ENCODE measurements at places on chromosomes 5 and 9.

DNA sequence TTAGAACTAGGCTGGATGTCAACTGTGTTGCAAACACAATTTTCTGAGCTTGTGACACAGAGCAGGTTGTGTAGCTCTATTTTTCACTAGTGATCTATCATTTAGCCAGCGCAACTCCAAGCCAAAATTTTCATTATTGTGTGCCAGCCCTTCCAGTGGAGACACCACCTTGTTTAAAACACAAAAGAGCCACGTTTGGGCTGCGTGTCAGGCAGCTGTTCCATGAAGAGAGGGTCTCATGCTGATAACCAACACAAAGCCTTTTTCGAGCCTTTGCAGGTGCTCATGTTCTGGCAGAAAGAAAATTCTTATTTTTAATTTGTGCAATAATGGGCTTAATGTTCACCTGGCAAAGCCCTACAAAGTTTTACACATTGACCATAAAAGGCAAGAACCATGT lies 237.6 kb upstream of the RGMB start:
- no peak for DNase-seq

GRCh38 chr9:111362526-111362925 lies 32.5 kb upstream of the OR2K2 start:
- no peak for DNase-seq

GRCh38 chr9:72917892-72918509 lies 34.9 kb downstream of the ALDH1A1 start:
- DNase-seq, result no peak

GRCh38 chr5:108264533-108264932 lies 117.4 kb downstream of the FBXL17 start:
- no peak for DNase-seq

DNA sequence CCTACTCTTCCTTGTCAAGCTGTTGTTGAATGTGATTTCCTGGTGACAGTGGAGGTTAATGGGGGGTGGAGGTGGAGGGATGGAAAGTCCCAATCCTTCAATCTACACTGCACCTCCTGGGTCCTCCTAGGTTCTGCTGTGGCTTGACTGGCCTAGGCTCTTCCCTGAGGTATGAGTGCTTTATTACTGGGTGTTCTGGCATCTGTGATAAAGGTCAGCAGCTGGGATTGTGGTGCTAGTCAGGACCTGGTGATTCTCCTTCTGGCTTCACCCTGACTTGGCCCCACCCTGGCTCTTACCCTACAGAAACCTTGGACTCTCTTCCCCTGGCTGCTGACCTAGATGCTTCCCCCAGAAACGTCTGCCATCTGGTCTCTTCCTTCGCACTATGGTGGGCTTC lies 194.3 kb downstream of the ARHGEF28 start:
- DNase-seq, result no peak

DNA sequence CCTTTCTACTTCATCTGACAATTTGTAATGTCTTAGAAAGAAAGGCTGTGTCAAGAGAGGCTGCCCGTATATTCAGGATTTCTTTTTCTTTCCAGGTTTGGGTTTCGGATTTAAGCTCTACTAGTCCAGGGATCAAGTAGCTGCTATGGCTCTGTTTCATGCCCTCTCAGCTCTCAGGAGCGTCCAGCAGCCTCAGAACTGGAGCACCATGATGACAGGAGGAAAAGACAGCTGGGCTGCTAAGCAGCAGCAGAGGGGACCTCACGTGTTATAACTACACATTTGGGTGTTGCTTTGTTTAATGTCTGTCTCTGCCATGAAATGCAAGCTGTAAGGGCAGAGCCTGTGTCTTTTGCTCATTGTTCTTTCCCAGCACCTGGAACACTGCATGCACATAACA lies 28.5 kb downstream of the TBC1D2 start:
- DNase-seq, result no peak

DNA sequence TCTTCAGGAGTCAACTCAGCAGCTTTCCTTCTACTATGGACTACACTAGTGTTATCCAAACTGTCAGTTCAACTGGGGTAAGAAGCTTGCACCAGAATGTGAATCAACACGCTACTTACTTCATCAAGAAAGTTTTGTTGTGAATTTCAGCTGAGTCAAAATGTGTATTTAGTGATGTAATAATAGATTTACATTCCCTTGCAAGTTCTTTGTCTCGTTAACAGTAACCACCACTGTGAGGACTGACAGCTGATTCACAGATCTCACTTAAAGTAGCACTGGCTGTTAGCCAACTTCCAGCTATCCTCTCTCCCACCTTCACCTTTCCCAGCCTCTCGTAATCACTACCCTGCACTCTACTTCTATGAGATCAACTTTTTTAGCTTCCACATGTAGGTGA lies 445.3 kb downstream of the NTRK2 start:
- DNase-seq, result no peak

GRCh38 chr5:4563400-4563799 lies 576.7 kb upstream of the ADAMTS16 start:
- no peak for DNase-seq

- DNase-seq, result no peak
Measured at GRCh38 chr5:849651-850301, 1.0 kb downstream of the ZDHHC11 start.

DNA sequence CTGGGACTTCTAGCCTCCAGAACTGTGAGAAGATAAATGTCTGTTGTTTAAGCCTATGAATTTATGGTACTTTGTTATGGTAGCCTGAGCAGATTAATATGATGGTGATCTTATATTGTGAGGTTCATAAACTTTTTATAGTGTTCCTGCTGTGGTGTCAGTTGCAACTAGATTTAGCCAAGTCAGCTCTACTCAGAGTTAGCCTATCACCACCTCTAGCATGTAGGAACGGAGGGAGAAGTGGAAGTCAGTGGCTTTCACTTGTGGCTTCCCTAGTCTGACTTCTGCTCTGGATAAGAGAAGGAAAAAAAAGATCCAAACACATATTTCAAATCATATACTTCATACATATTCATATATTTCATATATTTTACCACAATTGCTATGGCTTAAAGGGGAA lies 6.6 kb downstream of the POC5 start:
- DNase-seq, result no peak

- no peak for DNase-seq
Measured at GRCh38 chr5:153043886-153044285, 446.6 kb upstream of the GRIA1 start.

DNA sequence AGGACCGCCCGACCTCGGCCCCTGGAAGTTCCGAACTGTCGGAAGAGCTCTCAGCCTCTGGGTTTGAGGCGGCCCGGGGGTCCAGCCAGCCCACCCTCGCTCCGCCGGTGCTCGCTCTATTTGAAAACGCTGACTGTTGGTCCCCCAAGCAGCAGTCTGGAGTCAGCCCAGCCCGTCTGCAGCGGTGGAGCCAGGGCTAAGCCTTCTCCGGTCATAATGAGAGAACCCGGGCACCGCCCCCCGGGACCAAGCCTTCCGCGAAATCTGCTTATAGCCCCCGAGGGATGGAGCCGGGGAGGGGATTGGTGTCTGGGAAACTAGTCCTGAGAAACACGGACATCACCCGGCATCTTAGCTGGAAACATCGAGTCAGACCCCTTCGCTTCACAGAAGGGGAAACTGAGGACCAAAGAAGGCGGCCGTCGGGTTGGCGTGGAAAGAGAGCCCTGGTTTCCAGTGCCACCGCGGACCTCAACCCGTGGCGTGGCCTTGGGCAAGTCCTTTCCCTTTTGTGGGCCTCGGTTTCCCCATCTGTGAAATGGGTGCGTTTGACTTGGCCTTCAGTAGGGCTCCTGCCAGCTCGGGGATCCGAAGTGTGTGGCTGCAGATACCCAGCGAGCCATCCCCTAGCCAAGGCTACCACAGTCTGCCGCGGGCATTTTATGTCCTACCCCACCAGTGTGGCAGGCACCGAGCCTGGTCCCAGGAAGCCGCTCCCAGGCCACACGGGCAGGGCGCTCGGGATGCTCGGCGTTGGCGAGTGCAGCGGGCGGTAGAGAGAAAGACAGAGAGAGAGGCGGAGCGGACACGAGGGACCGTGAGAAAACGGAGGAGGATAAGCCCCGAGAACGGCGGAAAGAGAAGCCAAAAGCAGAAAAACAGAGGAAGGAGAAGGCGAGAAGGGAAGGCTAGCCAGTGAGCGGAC lies 857 bp downstream of the ADAM19 start:
- DNase-seq, result no peak

DNA sequence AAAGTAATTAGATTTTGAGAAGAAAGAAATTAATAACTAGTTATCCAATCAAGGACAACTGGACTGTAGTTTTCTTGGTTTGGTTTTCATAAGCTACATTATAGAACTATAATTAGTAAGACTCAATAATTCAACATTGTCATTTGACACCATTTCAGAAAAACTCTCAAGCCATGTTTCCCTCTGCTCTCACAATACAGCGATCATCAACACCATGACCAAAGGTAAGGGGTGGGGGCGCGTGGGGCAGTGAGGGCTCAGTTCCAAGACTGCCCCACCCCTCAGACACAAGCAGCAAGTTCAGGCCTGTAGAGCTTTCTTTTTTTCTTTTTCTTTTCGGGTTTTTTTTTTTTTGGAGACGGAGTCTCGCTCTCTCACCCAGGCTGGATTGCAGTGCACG lies 6.4 kb downstream of the CMBL start:
- no peak for DNase-seq

DNA sequence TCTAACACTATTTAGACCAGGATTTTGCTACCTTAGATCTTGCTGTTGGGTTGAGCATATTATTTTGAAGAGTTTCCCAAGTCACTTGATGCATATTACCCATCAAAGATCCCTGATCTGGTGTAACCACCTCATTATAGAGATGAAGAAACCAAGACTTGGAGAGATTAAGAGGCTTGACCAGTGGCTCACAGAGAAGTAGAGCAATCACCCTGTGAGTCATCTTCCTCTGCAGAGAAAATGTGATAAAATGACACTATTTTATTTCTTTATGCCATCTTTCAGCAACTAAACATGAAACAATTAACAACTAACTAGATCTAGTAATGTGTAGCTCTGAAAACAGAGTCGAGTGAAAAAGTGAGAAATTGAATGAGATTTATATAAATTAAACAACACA lies 76.1 kb downstream of the KIF4B start:
- no peak for DNase-seq

- no peak for DNase-seq
Measured at GRCh38 chr9:136110082-136111061, 8.3 kb downstream of the TMEM250 start.

GRCh38 chr9:116096853-116097252 lies 56.7 kb upstream of the PAPPA start:
- no peak for DNase-seq

DNA sequence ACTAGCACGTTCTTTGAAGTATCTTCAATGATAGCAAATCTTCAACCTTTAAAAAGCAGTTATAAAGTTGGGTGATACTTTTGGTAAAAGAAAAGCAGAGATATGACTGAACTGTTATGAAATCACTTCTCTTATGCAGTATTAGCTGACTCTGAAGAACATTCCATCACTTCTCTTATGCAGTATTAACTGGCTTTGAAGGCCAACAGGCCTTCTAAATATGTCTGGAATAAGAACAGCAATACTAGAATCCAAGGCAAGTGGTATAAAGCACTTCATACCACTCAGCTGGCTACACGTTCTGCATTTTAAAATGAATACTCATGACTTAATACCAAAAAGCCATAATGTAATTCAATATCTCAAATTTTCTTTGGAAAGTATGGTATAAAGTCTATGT lies 17.3 kb downstream of the SKIC3 start:
- DNase-seq, result no peak

GRCh38 chr5:75199946-75200345 lies 36.7 kb downstream of the ANKRD31 start:
- no peak for DNase-seq

GRCh38 chr9:12882430-12882829 lies 107.6 kb downstream of the LURAP1L start:
- DNase-seq, result no peak

DNA sequence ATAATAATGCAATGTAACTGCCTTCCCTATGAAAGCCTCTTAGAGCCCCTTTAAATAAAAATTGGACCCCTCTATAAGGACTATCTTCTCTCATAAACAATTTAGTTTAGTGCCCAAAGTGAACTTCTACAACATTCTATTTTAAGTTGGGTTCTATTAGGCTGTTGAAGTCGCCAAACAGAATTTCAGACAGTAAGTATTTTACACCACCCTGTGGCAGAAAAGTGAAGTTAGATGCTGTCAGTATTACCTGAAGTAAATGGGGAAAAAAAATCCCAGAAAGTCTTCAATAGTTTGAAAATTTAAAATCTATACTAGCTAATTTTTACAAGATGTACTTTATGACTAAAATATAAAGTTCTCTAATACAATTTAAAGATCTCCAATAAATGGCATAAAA lies 29.5 kb downstream of the CAAP1 start:
- DNase-seq, result no peak

DNA sequence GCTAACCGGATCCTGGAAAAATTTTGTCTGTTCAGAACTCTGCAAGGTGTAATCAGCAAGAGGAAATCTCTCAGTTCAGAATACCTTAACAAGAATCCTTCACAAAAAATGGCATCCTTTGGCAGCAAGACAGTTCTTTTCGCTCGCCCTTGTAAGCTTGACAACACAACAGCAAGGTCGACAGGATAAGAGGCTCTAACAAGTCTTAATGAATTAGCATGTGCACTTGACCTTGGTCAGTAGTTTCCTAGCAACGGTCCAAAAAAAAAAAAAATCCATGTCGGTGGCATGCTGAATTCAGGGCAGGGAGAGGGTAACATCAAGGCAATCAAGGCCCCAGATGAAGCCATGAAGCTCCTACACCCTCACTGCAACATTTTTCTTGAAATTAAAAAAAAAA lies 172.8 kb downstream of the APBA1 start:
- no peak for DNase-seq

GRCh38 chr5:137061382-137061781 lies 437.7 kb downstream of the SPOCK1 start:
- no peak for DNase-seq

GRCh38 chr5:1068204-1068894 lies 43.5 kb downstream of the SLC12A7 start:
- DNase-seq, result no peak

DNA sequence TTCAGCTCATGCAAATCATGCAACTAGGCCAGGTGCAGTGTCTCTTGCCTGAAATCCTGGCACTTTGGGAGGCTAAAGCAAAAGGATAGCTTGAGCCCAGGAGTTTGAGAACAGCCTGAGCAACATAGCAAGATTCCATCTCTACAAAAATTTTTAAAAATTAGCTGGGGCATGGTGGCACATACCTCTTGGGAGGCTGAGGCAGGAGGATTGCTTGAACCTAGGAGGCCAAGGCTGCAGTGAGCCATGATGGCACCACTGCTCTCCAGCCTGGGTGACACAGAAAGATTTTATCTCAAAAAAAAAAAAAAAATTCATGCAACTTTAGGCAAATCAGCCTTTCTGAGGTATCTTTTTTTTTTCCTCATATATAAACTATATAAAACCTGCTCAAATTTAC lies 35.6 kb upstream of the CCNB1 start:
- no peak for DNase-seq
